ENCODE measurements at places on chromosomes 2 and 18.

- DNase-seq, result no peak
Observed at GRCh38 chr2:143356736-143357446, 227.7 kb downstream of the ARHGAP15 start.

DNA sequence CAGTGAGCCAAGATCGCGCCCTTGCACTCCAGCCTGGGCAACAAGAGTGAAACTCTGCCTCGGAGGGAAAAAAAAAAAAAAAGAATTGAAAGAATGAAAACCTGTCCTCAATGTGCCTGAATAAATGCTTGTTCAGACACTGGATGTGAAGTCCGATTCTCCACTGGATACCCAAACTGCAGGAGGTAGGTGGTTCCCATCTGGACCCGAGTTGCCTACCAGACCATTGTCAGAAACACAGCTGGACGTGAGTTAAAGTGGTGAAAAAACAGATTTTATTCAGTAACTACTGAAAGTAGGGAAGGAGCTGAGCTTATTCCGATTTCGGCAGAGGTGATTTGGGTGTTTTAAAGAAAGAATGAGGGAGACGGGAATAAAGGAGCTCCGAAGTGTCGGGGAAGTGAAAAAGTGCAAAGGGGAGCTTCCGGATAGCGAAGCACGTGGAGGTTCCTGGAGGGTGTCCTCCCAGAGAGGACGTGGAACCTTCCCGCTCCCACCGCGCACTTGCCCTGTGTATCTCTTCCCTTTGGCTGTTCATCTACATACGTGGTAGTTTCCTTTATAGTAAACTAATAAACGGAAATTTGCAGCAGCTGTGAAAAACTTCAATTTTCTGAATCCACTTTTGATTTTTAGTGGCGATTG lies 10.4 kb upstream of the ZDBF2 start:
- no peak for DNase-seq

DNA sequence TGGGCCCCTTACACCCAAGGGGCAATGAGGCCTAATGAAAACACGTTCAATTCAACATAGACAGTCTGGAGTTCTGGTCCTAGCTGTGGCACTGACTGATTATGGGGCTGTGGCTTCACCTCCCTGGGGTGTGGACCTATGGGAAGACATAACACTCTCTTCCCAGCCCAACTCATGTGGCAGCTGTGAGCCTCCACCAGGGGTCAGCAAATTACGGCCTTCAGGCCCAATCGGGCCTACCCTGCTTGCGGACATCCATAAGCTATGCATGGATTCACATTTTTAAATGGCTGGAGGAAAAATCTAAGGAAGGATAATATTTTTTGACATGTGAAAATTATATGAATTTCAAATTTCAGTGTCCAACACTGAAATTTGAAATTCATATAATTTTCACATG lies 101.3 kb downstream of the LOXHD1 start:
- no peak for DNase-seq

DNA sequence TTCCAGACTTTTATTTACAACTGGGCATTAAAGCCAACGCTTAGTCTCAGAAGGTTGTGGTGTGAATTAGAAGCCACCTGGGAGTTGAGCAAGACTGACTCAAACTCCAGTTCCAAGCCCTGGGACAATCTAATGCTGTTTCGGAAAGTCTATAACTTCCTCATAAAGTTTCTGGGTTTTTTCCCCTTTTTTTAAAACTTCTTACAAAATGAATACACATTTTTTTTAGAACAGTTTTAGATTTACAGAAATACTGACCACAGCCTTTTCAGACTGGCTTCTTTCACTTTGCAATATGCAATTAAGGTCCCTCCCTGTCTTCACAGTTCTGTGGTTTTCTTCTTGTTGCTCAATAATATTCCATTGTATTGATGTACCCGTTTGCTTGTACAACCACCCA lies 115.9 kb upstream of the TWIST2 start:
- DNase-seq, result no peak

GRCh38 chr2:39138837-39139211 lies 18.0 kb upstream of the SOS1 start:
- DNase-seq, result no peak

- DNase-seq, result no peak
Observed at GRCh38 chr18:8962192-8962779, 140.2 kb upstream of the NDUFV2 start.

- DNase-seq, result no peak
Observed at GRCh38 chr2:142734231-142734630, 143.2 kb upstream of the KYNU start.

DNA sequence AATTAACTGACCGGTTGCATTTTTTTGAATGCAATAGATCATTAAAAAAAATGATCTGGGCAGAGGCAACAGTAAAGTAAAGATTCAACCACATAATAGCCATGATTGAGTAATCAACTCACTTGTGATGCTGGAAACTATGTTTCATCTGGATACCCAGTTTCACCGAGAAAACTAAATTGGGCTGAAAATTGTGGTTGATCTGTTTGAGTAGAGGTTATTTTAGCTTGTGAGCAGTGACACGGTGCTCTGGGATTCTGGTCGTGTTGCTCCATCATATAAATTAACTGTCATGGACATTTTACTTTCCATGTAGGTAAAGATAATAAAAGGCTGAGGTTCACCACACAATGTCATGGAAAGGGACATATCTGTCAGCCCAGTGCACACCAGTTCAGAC lies 58.7 kb downstream of the CD226 start:
- DNase-seq, result no peak

- DNase-seq, result no peak
Observed at GRCh38 chr2:98869870-98870269, 66.2 kb downstream of the CRACDL start.

DNA sequence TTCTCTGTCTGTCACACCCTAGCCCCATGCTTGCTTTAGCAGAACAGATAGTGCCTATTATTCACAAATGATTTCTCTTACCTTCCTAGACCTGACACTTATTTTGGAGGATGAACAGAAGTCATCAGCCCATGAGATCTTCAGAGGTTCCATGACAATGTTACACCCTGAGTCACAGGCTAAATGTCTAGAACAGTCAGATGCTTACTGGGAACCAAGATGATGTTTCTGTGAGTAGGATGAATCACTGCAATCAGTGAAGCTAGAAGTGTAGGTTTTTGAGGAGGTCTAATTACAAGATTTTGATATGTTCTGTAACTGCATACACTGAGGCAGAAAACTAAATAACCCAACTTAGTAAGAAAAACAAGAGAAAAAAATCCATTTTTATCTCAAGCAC lies 123.0 kb upstream of the THUMPD2 start:
- no peak for DNase-seq

- no peak for DNase-seq
Observed at GRCh38 chr18:58515175-58515775, 113.6 kb downstream of the ALPK2 start.

DNA sequence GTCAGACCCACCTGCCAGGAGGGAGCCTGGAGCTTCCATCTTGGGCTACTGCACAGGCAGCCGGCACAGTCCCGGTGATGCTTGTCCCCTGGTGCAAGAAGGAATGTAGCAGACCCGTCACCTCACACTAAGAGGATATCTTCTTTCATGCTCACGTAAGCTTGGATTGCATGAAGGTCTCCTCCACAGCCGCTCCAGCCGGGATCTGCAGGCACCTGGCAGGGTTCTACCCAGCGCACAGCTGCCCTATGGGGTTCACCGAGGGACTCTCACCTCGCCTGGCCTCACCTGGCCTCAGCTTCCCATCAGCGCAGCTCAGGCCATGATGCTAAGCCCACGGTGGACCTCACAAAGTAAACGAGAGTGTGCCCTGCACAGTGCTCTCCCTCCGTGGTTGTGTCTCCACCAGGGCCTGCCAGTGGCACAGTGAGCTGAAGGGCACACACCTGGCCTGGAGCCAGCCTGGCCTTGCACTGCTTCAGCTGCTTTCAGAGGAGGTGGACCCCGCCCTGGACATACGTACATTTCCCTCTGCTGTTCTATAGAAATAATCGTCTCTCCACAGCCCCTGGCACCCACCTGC lies 239.1 kb downstream of the SEPTIN10 start:
- no peak for DNase-seq

DNA sequence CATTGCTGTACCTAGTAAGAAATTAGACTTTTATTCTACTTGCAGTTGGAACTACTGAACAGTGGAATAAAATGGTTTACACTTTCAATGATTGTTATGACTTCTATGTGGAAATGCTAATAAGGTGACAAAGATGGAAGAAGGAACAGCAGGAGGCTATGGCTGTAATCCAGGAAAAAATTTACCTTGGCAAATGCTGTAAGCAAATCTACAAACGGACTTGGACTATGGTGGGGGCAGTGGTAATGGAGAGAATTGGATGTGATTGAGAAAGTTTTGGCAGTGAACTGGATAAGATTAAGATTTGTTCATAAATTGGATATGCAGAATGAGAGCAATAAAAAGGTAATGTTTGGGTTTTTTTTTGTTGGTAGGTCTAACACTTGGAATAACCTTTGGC lies 111.0 kb upstream of the ERBB4 start:
- DNase-seq, result no peak

DNA sequence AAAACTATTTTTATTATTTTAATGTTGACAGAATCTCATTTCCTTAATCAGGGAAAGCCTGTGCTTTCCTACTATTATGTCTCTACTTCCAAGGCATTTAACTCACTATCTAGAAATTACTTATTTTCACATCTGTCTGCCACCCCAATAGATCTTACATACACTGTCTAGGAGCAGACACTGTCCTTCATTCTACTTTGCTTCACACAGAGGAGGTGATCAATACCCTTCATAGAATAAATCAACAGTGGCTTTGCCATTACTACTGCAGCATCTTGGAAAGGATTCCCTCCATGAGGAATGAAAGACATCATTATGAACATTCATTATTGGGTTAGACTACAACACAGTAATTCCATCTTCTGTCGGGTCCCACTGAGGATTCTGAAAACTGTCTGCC lies 31.7 kb downstream of the CDH20 start:
- no peak for DNase-seq

GRCh38 chr2:201016859-201017258 lies 53.4 kb upstream of the ORC2 start:
- DNase-seq, result no peak

GRCh38 chr18:44181951-44182747 lies 498.5 kb upstream of the SETBP1 start:
- DNase-seq, result no peak
